ENCODE measurements at places on chromosomes 5 and 9.

DNA sequence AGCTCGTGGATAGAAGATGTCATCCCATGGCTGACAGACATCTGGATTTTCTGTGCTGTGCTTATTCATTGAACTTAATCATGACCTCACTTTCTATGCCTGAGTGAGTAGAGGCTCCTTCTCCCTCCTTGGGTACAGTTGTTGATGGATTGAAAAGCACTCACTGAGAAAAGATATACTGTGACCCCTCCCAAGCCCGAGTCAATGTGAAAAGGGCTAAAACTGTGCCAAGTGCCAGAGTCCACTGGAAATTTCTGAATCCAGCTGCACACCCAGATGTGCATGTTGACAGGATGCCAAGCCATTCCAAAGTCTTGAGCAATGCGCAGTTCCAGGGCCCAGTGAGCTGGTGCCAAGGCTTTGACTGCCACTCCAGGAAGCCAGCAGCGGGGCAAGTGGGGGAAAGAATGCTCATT lies 473.0 kb downstream of the NTRK2 start:
- peak; percentile 60 for DNase-seq

- DNase-seq, result no peak
These were observed 1005.7 kb downstream of the DTWD2 start for GRCh38 chr5:117982691-117983090.

DNA sequence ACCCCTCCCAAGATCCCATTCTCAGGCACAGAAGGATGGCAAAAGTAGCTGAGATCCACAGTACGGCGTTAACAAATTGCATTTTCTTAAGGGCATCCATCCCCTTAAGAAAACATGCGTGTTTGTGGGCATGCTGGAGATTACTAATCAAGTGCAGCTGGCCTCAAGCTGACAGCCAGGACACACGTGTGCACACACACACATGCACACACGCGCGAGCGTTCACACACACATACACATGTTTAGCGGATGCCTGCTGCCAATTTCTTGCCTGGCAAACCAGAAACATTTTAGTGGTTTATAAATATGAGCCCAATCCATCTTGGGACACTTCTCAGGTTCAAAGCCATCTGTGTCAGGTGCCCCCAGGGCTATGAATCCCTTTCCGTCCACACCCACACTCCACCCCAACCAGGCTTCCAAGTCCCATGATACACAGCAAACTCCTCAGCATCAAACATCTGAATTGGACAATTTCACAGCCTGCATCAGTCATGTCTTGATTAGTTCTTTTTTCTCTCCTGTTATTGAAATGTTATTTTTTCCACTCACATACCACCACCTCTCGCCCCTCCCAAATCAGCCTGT lies 23.5 kb upstream of the SMIM23 start:
- DNase-seq, result no peak

- no peak for DNase-seq
These were observed 273.3 kb downstream of the MAN2A1 start for GRCh38 chr5:109962882-109963603.

GRCh38 chr5:107563959-107564544 lies 106.7 kb downstream of the EFNA5 start:
- DNase-seq, result no peak

GRCh38 chr9:76433406-76433805 lies 25.6 kb upstream of the GCNT1 start:
- no peak for DNase-seq

- DNase-seq, result no peak
These were observed 102.1 kb upstream of the ADRA1B start for GRCh38 chr5:159814222-159814621.

DNA sequence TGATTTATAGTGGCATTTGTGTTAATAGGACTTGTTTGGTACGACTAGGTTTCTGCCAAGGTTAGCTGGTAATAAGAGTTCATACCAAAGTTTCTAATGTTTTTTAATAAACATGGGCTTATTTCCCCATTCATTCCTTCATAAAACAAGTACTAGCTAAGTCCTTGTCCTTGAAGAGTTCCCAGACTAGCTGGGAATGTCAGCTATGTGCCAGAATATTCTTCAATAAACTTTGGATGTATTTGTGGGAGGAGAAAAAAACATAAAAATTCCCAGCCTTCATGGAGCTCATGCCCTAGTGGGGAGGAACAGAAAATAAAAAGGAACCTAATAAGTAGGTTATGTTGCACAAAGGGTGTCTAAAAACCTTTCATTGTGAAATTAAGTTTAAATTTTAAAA lies 176.9 kb downstream of the DENND1A start:
- no peak for DNase-seq

GRCh38 chr9:16544842-16545241 lies 325.6 kb downstream of the BNC2 start:
- DNase-seq, result no peak

Data from kidney tubule cell (primary cell).